ENCODE measurements at places on chromosomes 2 and 18.

DNA sequence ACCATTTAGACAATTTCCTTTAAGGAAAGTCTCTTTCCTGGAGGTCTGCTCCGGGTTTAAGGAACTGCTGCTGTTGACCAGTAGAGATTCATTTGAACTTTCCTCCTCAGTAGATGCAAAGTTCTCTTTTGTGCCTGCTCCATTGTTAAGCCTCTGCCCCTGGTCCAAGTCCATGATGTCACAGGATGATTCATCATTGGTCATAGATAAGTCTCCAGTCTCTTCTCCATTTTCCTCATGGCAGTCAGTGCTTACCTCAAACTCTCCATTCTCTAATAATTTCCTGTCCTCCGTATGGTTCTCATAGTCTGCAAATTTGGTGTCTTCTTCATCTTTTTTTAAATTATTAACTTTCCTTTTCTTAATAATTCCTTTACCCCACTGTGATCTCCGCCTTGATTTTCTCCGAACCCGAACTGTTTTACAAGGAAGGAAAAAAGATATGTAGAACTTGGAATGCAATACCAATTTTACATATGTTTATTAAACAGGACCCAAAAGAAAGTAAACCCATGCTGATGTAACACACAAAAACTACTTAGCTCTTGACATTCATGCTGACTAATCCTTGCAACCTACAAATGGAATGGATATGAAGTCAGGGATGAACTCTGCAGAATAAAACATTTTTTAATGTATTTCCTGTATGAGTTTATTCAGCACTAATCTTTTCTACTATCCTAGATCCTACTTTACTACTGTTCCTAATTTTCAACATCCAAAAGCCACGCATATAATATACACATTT is 169.1 kb downstream of the ATAD2B start:
- no peaks in the 10 kb centered on the region for H3K27me3 ChIP-seq
- no peak overlapping the region for H3K27ac ChIP-seq
- H3K36me3 ChIP-seq: peaks cover 77% of the 10 kb centered on the region
- no peak for DNase-seq
- peaks cover 4% of the 10 kb centered on the region for H3K4me1 ChIP-seq
- H3K4me3 ChIP-seq: no peak overlapping the region

- no peaks in the 10 kb centered on the region for H3K4me1 ChIP-seq
- no peak overlapping the region for H3K4me3 ChIP-seq
- H3K36me3 ChIP-seq: no peaks in the 10 kb centered on the region
- no peak for DNase-seq
- H3K27me3 ChIP-seq: no peaks in the 10 kb centered on the region
- no peak overlapping the region for H3K27ac ChIP-seq
Measured at GRCh38 chr2:103788389-103788788, 1026.6 kb downstream of the TMEM182 start.

DNA sequence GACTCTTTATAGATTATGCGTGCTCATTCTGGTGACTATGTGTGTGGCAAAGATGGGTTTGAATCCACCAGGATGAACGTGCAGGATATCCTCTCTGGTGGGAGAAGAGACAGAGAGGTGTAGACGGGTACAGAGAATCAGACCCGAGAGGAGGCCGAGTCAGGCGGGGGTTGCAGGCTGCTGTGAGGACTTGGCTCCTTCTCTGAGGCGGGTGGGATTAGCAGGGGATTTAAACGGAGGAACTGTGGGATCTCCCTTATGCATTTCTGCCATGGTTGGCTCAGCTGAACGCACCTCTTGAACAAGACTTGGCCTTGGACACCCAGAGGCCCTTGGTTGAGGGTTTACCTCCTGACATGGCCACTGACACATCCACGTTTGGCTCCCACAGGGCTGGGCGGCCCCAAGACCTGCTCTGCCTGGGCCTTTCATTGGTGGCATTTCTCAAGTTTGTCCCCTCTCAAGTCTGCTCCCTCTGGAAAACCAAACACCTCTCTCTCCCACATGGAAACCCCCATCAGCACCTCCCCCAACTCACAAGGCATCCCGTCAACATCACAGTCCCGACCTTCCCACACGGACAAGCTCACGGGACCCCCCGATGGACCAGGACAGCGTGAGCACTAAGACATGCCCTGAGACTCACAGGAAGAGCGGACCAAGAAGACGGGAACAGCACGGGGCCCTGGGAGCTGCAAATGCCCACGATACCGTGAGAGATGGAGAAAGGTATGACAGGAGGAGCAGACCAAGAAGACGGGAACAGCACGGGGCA is 158.3 kb downstream of the RTP5 start:
- H3K36me3 ChIP-seq: no peaks in the 10 kb centered on the region
- no peak overlapping the region for H3K4me3 ChIP-seq
- H3K4me1 ChIP-seq: peaks cover 22% of the 10 kb centered on the region
- no peak overlapping the region for H3K27ac ChIP-seq
- DNase-seq: no peak
- peaks cover 51% of the 10 kb centered on the region for H3K27me3 ChIP-seq

DNA sequence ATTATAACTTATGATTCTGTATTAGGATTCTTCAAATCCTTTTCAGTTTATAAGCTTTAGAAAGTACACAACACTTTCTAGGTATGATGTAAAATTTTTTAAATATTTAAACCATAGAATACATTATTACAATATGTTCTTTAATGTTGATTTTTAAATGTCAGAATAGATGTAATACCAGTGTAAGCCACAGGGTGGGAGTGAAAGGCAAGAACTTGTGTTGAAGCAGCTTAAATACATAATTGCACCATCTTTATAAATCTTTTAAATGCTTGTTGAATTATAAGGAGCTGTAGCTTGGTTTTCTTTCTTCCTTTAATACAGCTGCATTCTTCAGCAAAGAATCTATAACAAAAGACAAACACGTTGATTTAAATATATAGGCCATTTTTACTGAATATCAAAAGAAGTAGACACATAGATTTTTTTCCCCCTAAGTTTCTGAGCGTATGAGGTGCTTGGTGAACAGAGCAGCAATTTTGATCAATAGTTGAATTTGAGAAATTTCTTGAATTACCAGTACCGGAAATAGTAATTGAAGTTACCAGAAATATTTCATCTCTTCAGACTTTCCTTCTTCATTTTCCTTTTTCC is 63.0 kb downstream of the TANK start:
- H3K27me3 ChIP-seq: no peaks in the 10 kb centered on the region
- DNase-seq: no peak
- H3K27ac ChIP-seq: no peak overlapping the region
- peaks cover 65% of the 10 kb centered on the region for H3K36me3 ChIP-seq
- no peak overlapping the region for H3K4me3 ChIP-seq

- no peak for DNase-seq
- no peaks in the 10 kb centered on the region for H3K27me3 ChIP-seq
- H3K4me3 ChIP-seq: no peak overlapping the region
Measured at GRCh38 chr18:65606551-65607130, 144.2 kb upstream of the CDH7 start.

DNA sequence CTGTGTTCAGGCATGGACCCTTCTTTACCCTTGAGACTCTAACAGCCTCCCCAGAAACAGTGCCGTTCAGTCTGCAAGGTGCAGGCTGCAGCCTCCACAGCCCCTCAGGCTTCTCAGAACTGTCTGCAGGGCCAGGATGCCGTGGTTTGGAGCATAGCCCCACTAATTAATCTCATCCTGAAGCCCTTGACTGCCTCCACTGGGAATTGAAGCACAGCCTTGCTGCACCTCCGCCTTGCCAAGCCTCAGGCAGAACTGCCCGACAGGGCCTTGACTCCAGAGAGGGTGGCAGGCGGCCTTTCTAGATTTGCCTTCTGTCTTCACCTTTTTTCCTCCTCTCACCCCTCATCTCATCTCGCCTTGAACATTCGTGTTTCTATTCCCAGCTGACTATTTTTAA is 119.8 kb downstream of the NRP2 start:
- H3K4me3 ChIP-seq: no peak overlapping the region
- no peak for DNase-seq
- no peak overlapping the region for H3K27ac ChIP-seq
- H3K36me3 ChIP-seq: no peaks in the 10 kb centered on the region
- H3K27me3 ChIP-seq: peaks cover 19% of the 10 kb centered on the region

GRCh38 chr2:64203131-64203857 is 59.1 kb upstream of the PELI1 start:
- H3K4me3 ChIP-seq: peak overlapping the region; percentile 83
- peaks cover 65% of the 10 kb centered on the region for H3K4me1 ChIP-seq
- no peaks in the 10 kb centered on the region for H3K36me3 ChIP-seq
- no peaks in the 10 kb centered on the region for H3K27me3 ChIP-seq
- H3K27ac ChIP-seq: peak overlapping the region; percentile 93
- DNase-seq: no peak

GRCh38 chr2:215793747-215794595 is 219.4 kb downstream of the MREG start:
- H3K4me3 ChIP-seq: no peak overlapping the region
- H3K4me1 ChIP-seq: no peaks in the 10 kb centered on the region
- no peak for DNase-seq
- H3K27me3 ChIP-seq: peaks cover 8% of the 10 kb centered on the region
- no peaks in the 10 kb centered on the region for H3K36me3 ChIP-seq

GRCh38 chr18:41873730-41874129 is 81.3 kb upstream of the PIK3C3 start:
- no peak for DNase-seq
- no peak overlapping the region for H3K27ac ChIP-seq
- H3K4me3 ChIP-seq: no peak overlapping the region
- H3K27me3 ChIP-seq: peaks cover 1% of the 10 kb centered on the region
- H3K36me3 ChIP-seq: no peaks in the 10 kb centered on the region

- no peak overlapping the region for H3K4me3 ChIP-seq
- no peak for DNase-seq
- no peak overlapping the region for H3K27ac ChIP-seq
- peaks cover 21% of the 10 kb centered on the region for H3K4me1 ChIP-seq
- H3K36me3 ChIP-seq: no peaks in the 10 kb centered on the region
- no peaks in the 10 kb centered on the region for H3K27me3 ChIP-seq
Measured at GRCh38 chr2:62364791-62365528, 141.0 kb downstream of the TMEM17 start.

- no peak for DNase-seq
- H3K36me3 ChIP-seq: no peaks in the 10 kb centered on the region
- H3K27me3 ChIP-seq: no peaks in the 10 kb centered on the region
- no peak overlapping the region for H3K27ac ChIP-seq
Measured at GRCh38 chr2:30315391-30316063, 84.2 kb downstream of the LBH start.

GRCh38 chr18:2223449-2223848 is 347.9 kb downstream of the METTL4 start:
- H3K27ac ChIP-seq: no peak overlapping the region
- no peak overlapping the region for H3K4me3 ChIP-seq
- no peaks in the 10 kb centered on the region for H3K36me3 ChIP-seq

DNA sequence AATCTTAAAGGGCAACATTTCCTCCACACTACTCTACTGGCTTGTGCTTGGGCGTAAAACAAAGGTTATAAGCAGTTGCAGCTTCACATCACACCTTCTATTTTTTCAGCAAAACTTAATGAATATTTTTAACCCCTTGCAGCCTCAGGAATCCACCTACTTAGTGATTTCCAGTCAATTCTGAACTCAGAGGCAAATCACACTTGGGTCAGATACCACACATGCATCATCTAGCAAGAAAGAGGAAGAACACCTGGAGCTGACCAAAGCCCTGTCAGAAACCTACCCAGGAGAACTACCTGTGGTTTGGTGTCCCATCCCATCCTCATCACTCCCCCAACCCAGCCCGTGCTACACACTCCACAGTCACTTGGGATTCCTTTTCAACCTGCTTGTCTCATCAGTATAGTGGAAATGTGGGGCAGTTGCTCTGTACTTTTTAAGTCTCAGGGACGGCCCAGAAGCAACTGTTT is 25.5 kb downstream of the PIAS2 start:
- no peak overlapping the region for H3K4me3 ChIP-seq
- H3K27ac ChIP-seq: no peak overlapping the region
- H3K4me1 ChIP-seq: peaks cover 25% of the 10 kb centered on the region
- peaks cover 40% of the 10 kb centered on the region for H3K36me3 ChIP-seq

DNA sequence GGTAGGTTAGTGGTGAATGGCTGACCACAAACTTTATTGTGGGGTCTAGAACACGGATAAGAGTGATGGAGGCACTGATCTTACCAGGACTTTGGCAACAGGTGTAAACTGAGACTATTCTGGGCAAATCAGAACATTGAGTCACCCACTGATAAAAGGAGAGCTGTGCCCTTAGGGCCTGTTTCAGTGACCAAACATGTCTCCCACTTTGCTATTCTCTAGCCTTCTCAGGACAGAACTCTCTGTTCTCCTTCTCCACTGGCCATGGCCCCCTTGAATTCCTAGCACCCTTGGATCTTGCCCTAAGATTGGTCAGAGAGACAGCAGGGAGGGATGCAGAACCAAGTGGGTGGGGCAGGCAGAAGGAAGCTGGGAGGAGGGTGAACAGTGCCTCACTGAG is 18.3 kb downstream of the TRPM8 start:
- H3K4me3 ChIP-seq: no peak overlapping the region
- DNase-seq: no peak
- no peaks in the 10 kb centered on the region for H3K36me3 ChIP-seq
- peaks cover 73% of the 10 kb centered on the region for H3K27me3 ChIP-seq

GRCh38 chr18:22999212-22999611 is 66.1 kb downstream of the RBBP8 start:
- no peaks in the 10 kb centered on the region for H3K27me3 ChIP-seq
- no peak overlapping the region for H3K4me3 ChIP-seq
- peaks cover 60% of the 10 kb centered on the region for H3K36me3 ChIP-seq
- H3K27ac ChIP-seq: no peak overlapping the region
- DNase-seq: no peak
- H3K4me1 ChIP-seq: no peaks in the 10 kb centered on the region

DNA sequence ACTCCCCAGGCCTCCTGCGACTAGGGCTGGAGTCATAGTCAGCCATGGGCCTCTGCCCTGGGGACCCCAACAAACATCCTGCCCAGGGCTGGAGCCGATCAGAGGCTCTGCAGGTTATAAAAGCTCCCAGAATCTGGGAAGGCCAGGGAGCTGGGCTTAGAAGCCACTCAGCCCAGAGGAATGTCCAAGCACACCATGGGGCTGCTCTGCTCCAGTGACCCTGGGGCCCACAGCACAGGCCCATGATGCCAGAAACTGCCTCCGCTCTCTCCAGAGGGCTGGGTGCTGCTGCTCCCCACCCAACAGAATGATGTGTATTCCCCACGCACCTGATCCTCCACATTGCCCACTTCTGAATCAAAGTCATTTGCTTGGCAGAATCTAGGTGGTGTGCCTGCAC is 88.5 kb downstream of the ARMC9 start:
- H3K27me3 ChIP-seq: no peaks in the 10 kb centered on the region
- H3K27ac ChIP-seq: no peak overlapping the region
- H3K36me3 ChIP-seq: no peaks in the 10 kb centered on the region

Measured in activated B cell treated with CpG ODN at 0.5 μM for 24 hours (primary cell).